NCI-H345 (cell line): ENCODE measurements at places on chromosomes 3 and 15.

- no peak for DNase-seq
Observed at GRCh38 chr3:61928776-61929314, 367.5 kb downstream of the PTPRG start.

GRCh38 chr3:172542999-172543398, 19.8 kb upstream of the TNFSF10 start:
- DNase-seq, result no peak

DNA sequence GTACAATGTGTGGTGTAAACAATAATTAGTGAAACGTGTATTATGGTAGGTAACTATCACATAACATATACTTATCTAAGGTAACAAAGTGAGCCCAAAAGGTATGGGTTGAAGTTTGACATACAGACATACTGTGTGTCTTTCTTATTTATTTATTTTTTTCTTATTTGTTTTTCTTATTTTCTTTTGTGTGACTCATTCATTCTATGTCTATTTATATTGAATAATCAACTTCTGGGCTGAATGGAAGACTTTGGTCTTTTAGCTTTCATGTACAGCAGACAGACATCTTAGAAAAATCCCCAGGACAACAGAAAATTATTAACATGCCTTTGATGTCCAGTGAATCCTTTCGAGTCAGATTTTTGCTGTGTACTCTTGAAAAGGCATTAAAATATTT, 200.3 kb upstream of the SLC2A2 start:
- DNase-seq, result no peak

- DNase-seq, result no peak
Observed at GRCh38 chr15:98513428-98513986, 134.8 kb upstream of the IGF1R start.

GRCh38 chr3:44712455-44713075, at the start of gene ZNF502:
TSS of gene ZNF502 (plus strand) at chr3:44712660. CDS start at chr3:44720262, 7,602 bp downstream.
- DNase-seq, result no peak

DNA sequence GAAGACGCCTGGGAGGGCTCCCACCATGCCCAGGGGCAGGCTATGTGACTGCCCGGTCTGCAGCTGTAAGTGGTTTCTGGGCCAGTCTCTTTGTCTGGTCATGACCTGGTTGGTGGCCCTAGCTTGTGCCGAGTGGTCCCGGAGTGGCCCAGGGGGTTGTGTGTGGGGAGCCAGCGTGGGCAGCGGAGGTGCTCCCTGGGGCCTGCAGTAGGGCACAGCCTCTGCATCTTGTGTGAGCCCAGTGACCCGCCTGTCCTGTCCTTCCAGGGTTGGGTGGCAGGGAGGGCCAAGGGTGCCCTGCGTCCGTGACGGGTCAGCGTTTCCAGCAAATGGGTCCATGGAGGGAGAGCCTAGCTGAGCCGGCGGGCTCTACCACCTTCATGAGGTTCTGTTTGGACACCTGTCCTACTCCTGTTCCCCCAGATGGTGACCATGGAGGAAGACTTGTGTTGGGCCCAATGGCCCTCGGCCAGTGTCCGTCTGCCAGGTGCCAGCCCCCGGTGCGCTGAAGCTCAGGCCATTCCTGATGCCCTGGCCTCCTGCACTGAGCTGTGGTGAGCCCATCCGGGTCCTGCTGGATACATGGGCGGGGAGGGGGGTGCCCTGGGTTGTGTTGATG, 215.4 kb downstream of the SNRPN start:
- no peak for DNase-seq

- no peak for DNase-seq
Observed at GRCh38 chr3:148331081-148331846, 366.4 kb upstream of the AGTR1 start.

DNA sequence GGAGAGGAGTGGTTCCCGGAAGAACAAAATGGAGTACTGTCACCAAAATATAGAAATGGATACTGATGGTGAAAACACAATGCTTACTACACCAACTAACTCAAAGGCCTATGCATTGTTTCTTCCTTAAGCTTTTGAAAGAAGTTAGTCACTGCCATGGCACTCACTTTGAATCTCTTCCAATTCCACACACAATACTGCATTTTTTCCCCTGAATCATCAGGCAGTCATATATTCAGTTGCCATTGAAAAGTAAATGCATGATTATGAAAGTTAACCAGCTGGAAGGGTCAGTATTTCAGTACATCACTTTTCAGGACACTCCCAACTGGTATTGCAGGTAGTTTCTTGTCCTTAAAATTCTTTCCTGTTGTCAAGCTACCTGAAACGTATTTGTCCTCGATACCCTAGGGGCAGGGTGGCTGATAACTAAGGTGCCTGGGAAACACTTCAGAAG, 9.0 kb upstream of the LRRFIP2 start:
- DNase-seq, result no peak

- DNase-seq, result no peak
Observed at GRCh38 chr15:28909958-28910500, 24.3 kb downstream of the APBA2 start.

GRCh38 chr15:77865106-77865610, 212.4 kb downstream of the TBC1D2B start:
- no peak for DNase-seq
